Smooth muscle cell of the pulmonary artery (primary cell): ENCODE measurements at places on chromosomes 6 and 20. TPM values are rescaled to one million over a fixed set of nuclear protein-coding genes. Genes with fewer than 3 reads are reported as not detected.

TRIM31 gene
- not detected in 2 replicates for total RNA-seq

SS18L1 gene
- 11.7 and 19.4 TPM in 2 replicates for total RNA-seq

SIRPD gene
- not detected in 2 replicates for total RNA-seq

SERPINB1 gene
- 8.0 and 11.3 TPM in 2 replicates for total RNA-seq

NOTCH4 gene
- total RNA-seq = 0.65 and 0.96 TPM in 2 replicates

OPRL1 gene
- total RNA-seq = 2.3 and 2.4 TPM in 2 replicates

TPX2 gene
- 10.6 and 22.9 TPM in 2 replicates for total RNA-seq

SIGLEC1 gene
- not detected in 2 replicates for total RNA-seq
